NCI-H1092 (cell line): ENCODE measurements at places on chromosomes 5 and 9.
A peak's percentile ranks its signal among the peaks of the same experiment; 100 is the strongest.

DNA sequence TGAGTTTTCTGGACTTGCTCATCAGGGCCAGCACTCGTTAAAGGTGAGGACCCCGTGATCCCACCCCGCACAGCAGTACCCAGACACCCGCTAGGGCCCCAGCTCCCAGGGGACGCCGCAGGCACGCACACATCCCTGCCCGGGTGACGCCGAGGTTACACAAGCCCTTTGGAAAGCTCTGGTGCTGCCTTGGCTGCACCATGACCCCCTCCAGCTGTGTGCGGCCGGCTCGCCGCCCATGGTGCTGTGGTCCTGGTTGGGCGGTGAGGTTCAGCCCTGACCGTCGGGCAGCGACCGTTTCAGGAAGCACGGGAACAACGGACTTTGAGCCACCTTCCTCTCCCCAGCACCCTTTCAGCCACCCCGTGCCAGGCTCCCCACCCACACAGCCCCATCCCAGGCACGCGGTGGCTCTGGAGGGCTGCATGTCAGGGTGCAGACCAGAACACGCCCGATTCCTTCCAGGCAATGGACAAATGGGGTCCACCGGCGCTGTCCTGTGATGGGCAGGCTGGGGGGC is 7.5 kb upstream of the SLC12A7 start:
- DNase-seq = no peak

- no peak for DNase-seq
Observed at GRCh38 chr5:156164306-156164705, 162.7 kb upstream of the SGCD start.

- no peak for DNase-seq
Observed at GRCh38 chr5:113181853-113182490, 205.4 kb downstream of the DCP2 start.

GRCh38 chr9:89801341-89801740 is 196.5 kb downstream of the GADD45G start:
- no peak for DNase-seq

- peak; percentile 75 for DNase-seq
Observed at GRCh38 chr5:140240987-140241706, 61.8 kb downstream of the PFDN1 start.

DNA sequence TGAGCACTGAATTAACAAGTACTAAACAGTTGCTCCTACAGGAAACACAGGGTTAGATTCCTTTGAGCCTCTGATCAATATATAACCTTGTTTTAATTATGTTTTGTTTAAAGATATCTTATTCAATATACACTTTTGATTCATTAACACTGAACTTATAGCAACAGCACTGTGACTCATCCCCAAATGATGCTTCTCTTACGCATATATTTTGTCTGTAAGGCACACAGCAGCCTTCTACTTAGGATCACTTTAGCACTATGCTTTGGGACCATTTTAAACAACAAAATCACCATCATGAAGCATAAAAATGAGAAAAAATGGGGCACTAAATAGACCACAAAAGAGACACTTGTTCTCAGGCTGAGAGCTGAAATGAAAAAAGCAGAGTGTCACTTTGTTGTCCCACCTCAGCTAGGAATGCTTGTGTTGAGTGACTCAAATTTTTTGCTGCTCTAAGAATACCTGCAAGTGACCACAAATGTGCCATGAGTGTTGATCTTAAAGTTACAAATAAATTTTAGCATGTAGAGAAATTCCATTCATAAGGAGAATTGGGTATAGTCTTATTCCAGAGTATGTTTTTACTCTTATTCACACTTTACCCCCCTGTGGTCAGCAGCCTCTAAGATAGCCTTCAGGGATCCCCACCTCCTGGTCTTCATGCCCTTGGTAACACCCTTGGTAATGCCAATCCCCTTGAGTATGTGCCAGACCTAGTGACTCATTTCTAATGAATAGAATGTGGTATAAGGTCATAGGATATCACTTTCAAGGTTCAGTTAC is 252.7 kb upstream of the IL12B start:
- DNase-seq = no peak

- DNase-seq = no peak
Observed at GRCh38 chr9:126704157-126704891, 90.6 kb downstream of the LMX1B start.

- no peak for DNase-seq
Observed at GRCh38 chr9:134940236-134941208, 22.8 kb upstream of the FCN1 start.

GRCh38 chr5:97534166-97534565 is 351.1 kb upstream of the RIOK2 start:
- no peak for DNase-seq

- DNase-seq = no peak
Observed at GRCh38 chr9:123336959-123337358, 19.0 kb upstream of the CRB2 start.

- peak; percentile 82 for DNase-seq
Observed at GRCh38 chr9:94783102-94783682, 56.7 kb downstream of the AOPEP start.

GRCh38 chr5:144433893-144434292 is 263.2 kb downstream of the KCTD16 start:
- no peak for DNase-seq

- no peak for DNase-seq
Observed at GRCh38 chr5:69525490-69525889, 32.9 kb downstream of the OCLN start.

DNA sequence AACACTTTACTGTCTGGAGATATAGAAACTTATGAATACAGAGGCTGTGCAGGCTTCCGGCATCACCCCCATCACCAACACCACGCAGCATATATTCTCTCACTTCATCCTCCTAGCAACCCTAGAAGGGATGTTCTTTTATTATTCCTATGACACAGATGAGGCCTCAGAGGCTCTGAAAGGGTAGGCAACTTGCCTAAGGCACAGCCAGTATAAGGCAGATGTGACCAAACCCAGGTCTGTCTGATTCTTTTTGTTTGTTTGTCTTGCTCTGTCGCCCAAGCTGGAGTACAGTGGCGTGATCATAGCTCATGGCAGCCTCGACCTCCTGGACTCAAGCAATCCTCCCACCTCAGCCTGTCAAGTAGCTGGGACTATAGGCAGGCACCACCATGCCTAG is 22.8 kb upstream of the CORO2A start:
- DNase-seq = no peak

DNA sequence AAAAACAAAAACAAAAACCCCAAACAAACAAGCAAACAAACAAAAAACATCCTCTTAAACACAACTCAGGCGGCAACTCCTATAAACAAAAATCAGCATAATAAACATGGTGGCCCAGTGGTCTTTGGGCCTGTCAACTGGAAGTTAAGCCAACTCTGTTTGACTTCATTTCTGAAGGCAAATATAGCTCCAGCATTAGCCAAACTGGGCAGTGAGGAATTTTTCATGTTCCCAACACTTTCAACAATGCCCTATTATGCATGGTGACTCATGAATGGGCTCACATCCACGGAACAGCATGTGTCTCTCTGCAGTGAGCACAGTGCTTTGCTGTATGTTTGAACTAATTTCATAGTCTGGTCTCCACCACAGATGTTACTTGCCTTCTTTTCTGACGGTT is 143.9 kb upstream of the STC2 start:
- DNase-seq = no peak

- DNase-seq = no peak
Observed at GRCh38 chr5:112254303-112254702, 164.8 kb downstream of the EPB41L4A start.

- no peak for DNase-seq
Observed at GRCh38 chr9:92775466-92775865, 10.8 kb upstream of the BICD2 start.

- no peak for DNase-seq
Observed at GRCh38 chr9:5263351-5264218, 32.4 kb downstream of the INSL4 start.

GRCh38 chr5:69489246-69489645 is 3.3 kb upstream of the OCLN start:
- no peak for DNase-seq

GRCh38 chr5:122478741-122479442 is 166.9 kb downstream of the SNCAIP start:
- DNase-seq = no peak

DNA sequence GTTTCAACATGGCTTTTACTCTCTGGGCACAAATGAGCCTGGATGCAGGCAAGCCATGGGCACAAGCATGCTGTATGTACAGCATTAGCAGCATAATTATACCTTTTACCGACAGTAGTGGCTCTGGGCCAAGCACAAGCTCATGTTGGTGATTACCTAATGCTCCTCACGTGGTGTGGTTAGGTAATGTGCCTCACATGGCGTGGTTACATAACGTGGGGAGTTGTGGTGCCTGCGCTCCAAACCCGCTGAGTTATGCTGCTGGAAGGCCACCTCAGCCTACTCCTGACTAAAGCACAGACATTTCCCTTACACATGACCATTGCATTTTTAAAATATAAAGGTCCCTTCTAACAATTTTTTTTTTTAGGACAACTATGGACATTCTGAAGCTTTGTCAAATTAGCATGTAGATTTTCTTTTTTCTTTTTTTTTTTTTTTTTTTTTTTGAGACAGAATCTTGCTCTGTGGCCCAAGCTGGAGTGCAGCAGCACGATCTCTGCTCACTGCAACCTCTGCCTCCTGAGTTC is 794.0 kb downstream of the EFNA5 start:
- no peak for DNase-seq

DNA sequence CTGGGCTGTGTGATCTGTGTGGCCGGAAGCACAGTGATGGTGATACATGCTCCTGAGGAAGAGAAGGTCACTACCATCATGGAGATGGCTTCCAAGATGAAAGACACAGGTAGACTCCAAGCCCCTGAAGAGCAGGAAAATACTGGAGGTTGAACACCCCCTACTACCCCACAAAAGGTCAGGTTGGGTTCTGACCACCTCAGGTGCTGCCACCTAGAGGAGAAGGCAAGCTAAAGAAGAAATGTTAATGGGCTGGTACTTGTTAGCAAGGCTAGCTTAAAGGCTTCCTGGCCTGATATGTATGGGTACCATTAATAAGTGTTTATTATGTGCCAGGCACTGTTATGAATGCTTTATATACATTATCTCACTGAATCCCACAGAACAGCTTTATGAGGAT is 11.7 kb downstream of the NIPAL4 start:
- DNase-seq = no peak

DNA sequence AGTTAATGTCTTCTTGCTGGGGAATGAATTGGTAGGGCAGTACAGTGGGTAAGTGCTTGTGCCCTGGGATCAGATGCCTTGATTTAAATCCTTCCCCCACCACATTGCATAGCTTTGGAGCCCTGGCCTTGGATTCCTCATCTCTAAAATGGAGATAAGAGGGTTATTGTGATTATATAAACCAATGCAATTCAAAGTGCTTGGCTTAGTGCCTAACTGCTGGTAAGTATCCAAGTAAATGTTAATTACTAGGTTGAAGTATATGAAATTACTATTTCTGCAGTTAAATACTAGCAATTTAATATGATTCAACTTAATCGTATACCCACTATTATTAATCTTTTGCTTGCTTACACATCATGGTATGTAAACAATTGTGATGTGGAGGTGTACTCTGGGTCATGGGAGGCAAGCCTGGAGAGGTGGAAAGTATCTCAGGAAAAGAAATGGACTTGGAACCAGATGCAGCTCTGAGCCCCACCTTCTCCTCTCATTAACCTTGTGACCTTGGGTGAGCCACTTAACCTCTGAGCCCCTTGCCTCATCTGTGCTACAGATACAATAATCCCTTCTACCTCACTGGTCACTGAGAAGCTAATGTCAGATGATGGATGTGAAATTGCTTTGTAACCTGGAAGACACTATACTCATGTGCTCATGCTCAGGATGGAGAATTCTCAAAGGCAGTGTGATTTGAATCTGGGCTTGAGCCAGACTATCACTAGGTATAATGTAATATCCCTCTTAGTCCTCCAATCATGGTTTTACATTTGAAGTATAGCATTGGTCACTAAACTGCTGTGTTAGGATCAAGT is 23.8 kb downstream of the NEUROG1 start:
- no peak for DNase-seq

DNA sequence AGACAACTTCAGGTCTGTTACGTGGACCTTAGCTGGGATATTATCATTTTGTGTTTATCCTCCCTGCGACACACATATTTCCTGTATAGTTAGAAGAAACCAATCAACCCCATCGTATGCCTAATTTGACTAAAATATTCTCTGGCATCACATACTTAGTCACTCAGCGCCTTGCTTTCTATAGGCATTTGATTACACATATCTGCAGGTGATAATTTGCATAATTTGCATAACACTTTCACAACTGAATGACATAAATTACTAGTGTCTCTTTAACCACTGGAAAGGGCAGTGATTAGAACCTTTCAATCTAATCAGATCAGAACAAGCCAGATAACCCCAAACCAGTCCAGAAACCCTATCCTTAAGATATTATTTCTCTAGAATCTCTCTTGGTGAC is 390.2 kb downstream of the TLR4 start:
- no peak for DNase-seq

- DNase-seq = no peak
Observed at GRCh38 chr5:140882591-140882899, 621 bp downstream of the PCDHA13 start.

- DNase-seq = no peak
Observed at GRCh38 chr5:38263983-38264382, 5.6 kb downstream of the EGFLAM start.

DNA sequence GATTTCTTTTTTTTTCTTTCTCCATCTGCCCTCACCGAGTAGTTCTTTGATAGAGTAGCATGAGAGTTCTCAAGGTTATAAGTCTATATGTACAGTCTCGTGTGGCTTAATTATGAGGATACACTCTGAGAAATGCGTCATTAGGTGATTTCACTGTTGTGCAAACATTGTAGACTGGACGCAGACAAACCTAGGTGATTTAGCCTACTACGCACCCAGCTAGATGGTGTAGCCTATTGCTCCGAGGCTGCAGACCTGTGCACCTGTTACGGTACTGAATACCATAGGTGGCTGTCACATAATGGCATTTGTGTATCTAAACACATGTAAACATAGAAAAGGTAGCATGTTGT is 26.9 kb upstream of the CORO2A start:
- DNase-seq = no peak

GRCh38 chr9:84780385-84780784 is 110.9 kb downstream of the NTRK2 start:
- no peak for DNase-seq

- no peak for DNase-seq
Observed at GRCh38 chr9:6695121-6695814, 49.7 kb upstream of the GLDC start.

- DNase-seq = no peak
Observed at GRCh38 chr5:56384186-56384585, 151.1 kb upstream of the ANKRD55 start.

DNA sequence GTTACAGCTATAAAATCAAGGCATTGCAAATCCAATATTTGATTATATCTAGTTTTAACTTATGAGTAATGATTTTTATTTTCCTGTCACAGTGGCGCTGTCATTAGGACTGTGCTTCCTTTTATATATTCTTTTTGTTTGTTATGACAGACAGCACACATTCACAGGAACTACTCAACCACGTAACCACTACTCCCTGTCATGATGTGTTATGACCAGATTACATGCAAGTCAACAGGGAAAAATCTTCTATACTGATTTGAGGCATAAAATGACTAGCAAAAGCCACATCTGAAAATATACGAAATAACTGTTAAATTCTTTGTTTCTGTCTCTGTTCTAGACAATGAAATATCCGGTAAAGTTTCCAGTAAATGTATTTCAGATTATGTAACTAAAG is 25.4 kb downstream of the SREK1 start:
- DNase-seq = no peak

GRCh38 chr5:4078544-4078943 is 482.9 kb downstream of the IRX1 start:
- DNase-seq = no peak

- DNase-seq = no peak
Observed at GRCh38 chr5:148697180-148697808, 43.0 kb upstream of the HTR4 start.

- DNase-seq = peak; percentile 35
Observed at GRCh38 chr5:10760096-10760920, 726 bp downstream of the DAP start.
